Activated CD4-positive, alpha-beta T cell treated with anti-CD3 and anti-CD28 coated beads, Interleukin-10, Interleukin-2, amounts not matched to agents 100 ng/mL and 50 ng/mL, durations not matched to agents 16 hours and 8 hours (primary cell): ENCODE measurements at places on chromosomes 7 and 10.
A peak's percentile ranks its signal among the peaks of the same experiment; 100 is the strongest.

DNA sequence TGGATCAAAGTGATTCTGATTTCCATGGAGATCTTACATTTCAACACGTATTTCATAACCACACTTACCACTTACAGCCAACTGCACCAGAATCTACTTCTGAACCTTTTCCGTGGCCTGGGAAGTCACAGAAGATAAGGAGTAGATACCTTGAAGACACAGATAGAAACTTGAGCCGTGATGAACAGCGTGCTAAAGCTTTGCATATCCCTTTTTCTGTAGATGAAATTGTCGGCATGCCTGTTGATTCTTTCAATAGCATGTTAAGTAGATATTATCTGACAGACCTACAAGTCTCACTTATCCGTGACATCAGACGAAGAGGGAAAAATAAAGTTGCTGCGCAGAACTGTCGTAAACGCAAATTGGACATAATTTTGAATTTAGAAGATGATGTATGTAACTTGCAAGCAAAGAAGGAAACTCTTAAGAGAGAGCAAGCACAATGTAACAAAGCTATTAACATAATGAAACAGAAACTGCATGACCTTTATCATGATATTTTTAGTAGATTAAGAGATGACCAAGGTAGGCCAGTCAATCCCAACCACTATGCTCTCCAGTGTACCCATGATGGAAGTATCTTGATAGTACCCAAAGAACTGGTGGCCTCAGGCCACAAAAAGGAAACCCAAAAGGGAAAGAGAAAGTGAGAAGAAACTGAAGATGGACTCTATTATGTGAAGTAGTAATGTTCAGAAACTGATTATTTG lies 15.3 kb downstream of the HNRNPA2B1 start:
- no peak for DNase-seq

DNA sequence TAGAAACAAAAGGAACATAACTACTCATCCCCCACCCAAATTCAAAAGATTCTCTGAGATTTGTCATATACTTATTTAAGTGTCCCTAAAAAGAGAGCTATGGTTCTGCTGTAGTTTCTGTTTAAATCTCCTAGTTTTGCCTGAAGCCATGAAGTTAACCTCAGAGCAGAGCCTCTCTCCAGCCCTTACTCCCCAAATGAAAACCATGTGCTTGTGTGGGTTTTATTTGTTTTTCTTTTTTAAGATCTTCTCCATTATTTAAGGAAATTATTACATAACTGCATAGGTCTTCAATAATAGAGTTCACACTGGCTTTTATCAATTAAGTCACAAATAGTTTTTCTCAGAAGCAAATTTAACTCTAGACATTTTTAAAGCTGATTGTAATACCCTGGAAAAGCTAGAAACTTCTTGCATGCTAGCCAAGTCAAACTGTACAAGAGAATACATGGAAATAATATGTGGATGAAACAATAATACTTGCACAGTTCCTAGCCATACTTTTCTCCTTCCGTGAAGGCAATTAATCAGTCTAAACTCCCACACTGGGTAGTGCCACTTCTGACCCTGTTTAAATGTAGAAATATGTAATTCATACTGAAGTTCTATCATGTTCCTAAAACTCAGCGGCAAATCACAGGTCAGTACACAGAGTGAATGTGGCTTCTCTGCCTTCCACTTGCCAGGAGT lies 579.7 kb downstream of the SUGCT start:
- no peak for DNase-seq

- no peak for DNase-seq
Observed at GRCh38 chr7:38396852-38397251, 123.4 kb upstream of the TARP start.

- DNase-seq, result no peak
Observed at GRCh38 chr7:80287400-80288174, 153.0 kb downstream of the GNAI1 start.

- peak; percentile 95 for DNase-seq
Observed at GRCh38 chr7:106425017-106425719, 140.4 kb upstream of the NAMPT start.

GRCh38 chr7:151863386-151864079 lies 13.4 kb downstream of the PRKAG2 start:
- no peak for DNase-seq
